ENCODE measurements at places on chromosomes 5 and 9. TPM values are rescaled to one million over a fixed set of nuclear protein-coding genes. Genes with fewer than 3 reads are reported as not detected.
A peak's percentile ranks its signal among the peaks of the same experiment; 100 is the strongest.

DNA sequence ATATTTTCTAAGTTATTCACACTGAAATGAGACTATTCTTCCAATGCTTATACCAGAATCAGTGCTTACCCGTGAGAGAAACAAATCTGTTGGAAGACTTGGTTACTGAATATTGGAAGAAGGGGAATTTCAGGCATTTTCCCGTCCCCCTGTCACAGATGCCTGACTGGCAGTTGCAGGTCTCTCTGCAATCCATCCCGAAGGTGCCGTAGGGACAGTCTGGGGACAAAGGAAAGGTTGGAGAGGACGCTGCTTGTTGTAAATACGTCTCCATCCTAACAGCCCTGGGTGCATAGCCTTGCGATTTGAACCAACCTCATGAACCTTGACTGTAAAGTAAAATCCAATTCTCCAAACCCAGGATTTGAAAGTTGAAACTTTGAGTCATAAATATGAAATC is 3.5 kb downstream of the ESM1 start:
- H3K4me1 ChIP-seq: no peaks in the 10 kb centered on the region
- H3K27me3 ChIP-seq: peaks cover 84% of the 10 kb centered on the region
- no peak for DNase-seq
- H3K36me3 ChIP-seq: no peaks in the 10 kb centered on the region

DNA sequence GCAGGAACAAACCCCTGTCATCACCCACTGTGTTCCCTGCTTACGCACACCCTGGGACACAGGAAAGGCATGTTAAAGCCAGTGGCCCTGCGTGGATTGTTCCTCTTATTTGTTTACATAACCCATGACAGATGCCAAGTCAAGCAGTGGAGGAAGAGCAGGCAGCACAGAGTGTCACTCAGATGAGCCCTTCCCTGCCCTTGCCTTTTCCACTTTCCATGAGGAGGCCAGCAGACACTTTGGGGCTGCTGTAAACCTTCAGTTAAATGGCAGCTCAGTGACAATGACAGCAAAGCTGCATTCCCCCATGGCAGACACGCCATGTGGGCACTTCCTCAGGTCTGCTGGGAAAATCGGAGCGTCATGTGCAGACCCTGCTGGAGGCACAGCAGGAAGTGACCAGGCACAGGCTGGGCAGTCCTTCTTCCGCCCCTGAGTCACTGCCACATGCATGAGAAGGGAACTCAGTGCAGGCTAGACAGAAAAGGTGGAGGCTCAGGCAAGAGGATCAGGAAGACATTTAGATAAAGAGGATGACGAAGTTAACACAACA is 216.8 kb upstream of the PIK3R1 start:
- H3K36me3 ChIP-seq: no peaks in the 10 kb centered on the region
- H3K4me1 ChIP-seq: peaks cover 27% of the 10 kb centered on the region
- peak; percentile 64 for DNase-seq
- H3K27me3 ChIP-seq: no peaks in the 10 kb centered on the region
- H3K4me3 ChIP-seq: peak overlapping the region; percentile 4

DNA sequence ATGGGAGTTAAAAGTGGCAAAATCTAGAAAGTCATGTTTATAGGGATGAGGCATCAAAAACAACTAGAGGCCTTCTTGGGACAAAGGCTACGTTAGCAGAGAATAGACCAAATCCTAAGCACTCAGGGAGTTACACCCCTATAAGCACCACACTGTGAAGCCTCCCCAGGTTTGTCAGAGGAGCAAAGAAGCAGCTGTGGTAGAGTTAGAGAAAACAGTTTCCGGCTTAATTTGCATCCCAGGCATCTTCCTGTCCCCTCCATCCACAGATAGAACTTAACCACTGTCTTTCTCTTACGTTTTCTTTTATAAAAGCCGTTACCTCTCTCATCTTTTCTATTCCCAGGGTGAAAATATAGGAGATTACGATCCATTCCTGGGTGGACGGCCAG is 188.6 kb upstream of the KLF9 start:
- no peak for DNase-seq
- no peak overlapping the region for H3K27ac ChIP-seq
- no peak overlapping the region for H3K4me3 ChIP-seq
- H3K36me3 ChIP-seq: no peaks in the 10 kb centered on the region

GRCh38 chr9:33677961-33678360 is 117.4 kb upstream of the PRSS3 start:
- H3K4me1 ChIP-seq: no peaks in the 10 kb centered on the region
- no peak overlapping the region for H3K4me3 ChIP-seq
- no peaks in the 10 kb centered on the region for H3K36me3 ChIP-seq
- H3K27ac ChIP-seq: no peak overlapping the region
- no peaks in the 10 kb centered on the region for H3K27me3 ChIP-seq

DNA sequence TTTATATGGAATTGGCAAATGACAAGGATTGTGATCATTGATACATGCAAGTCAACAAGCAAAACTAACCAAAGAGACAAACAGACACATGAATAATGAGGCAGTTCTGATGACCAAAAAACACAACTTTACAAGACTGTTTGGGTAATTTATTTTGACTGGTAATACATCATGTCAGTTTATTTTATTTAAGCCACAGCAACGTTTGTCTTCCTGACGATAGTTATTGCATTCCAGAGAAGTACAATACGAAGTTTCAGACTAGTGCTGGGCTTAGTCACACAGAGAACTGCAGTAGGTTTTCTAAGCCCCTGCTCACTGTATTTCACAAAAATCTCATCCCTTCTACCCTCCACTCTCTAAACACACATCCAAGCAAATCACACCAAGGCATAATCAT is 514.2 kb downstream of the RAB3C start:
- H3K4me1 ChIP-seq: no peaks in the 10 kb centered on the region
- no peaks in the 10 kb centered on the region for H3K36me3 ChIP-seq
- no peak for DNase-seq
- H3K27ac ChIP-seq: no peak overlapping the region
- H3K27me3 ChIP-seq: peaks cover 35% of the 10 kb centered on the region

DNA sequence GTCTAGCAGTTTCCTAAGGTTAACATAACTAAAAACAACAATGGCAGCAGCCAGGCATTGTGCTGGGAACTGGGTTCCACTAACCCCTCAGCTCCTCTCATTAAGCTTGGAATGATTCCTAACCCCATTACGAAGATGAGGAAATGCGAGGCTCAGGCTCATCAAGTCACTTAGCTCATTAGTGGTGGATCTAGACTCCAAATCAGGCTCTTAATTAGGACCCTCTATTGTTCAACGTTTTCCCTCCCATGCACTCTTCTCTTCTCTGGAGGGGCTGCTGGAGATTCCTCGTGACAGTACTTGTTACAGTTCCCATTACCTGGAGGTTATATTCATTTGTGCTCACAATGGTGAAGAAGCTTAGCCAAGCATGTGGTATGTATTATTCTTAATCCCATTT is 6.5 kb downstream of the TAS2R1 start:
- H3K27ac ChIP-seq: no peak overlapping the region
- no peak overlapping the region for H3K4me3 ChIP-seq
- H3K4me1 ChIP-seq: no peaks in the 10 kb centered on the region

The STOML2 gene
- total RNA-seq: 245 TPM

The DIPK1B gene
- total RNA-seq: 15.6 TPM

The ANKRD18B gene
- total RNA-seq: 3.9 TPM

The BHMT2 gene
- total RNA-seq: 0.20 TPM

Measured in HCT116 (cell line).